CD8-positive, alpha-beta memory T cell (primary cell): ENCODE measurements at places on chromosomes 3 and 15.

- no peaks in the 10 kb centered on the region for H3K36me3 ChIP-seq
- no peak for DNase-seq
- H3K27me3 ChIP-seq: no peaks in the 10 kb centered on the region
- H3K4me1 ChIP-seq: no peaks in the 10 kb centered on the region
These were observed 287.7 kb downstream of the ZNF385D start for GRCh38 chr3:21463319-21463718.

GRCh38 chr3:46713898-46714552 lies 3.6 kb downstream of the PRSS50 start:
- H3K36me3 ChIP-seq: no peaks in the 10 kb centered on the region
- H3K4me3 ChIP-seq: no peak overlapping the region
- no peak overlapping the region for H3K27ac ChIP-seq
- H3K27me3 ChIP-seq: no peaks in the 10 kb centered on the region
- DNase-seq: no peak

DNA sequence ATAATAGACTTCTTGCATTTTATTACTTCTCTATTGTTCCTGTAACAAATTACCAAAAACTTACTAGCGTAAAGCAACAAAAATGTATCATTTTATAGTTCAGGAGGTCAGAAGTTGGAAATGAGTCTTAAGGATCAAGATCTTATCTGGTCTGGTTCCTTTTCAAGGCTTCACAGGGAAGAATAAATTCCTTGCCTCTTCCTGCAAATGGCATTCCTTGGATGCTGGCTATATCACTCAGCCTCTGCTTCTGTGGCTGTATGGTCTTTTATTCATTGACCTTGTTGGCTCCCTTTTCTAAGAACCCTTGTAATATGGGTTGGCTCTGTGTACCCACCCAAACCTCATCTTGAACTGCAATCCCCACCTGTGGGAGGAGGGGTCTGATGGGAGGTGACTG lies 478.4 kb upstream of the THBS1 start:
- H3K27ac ChIP-seq: no peak overlapping the region
- no peaks in the 10 kb centered on the region for H3K4me1 ChIP-seq
- peaks cover 4% of the 10 kb centered on the region for H3K27me3 ChIP-seq
- H3K4me3 ChIP-seq: no peak overlapping the region
- no peaks in the 10 kb centered on the region for H3K36me3 ChIP-seq

DNA sequence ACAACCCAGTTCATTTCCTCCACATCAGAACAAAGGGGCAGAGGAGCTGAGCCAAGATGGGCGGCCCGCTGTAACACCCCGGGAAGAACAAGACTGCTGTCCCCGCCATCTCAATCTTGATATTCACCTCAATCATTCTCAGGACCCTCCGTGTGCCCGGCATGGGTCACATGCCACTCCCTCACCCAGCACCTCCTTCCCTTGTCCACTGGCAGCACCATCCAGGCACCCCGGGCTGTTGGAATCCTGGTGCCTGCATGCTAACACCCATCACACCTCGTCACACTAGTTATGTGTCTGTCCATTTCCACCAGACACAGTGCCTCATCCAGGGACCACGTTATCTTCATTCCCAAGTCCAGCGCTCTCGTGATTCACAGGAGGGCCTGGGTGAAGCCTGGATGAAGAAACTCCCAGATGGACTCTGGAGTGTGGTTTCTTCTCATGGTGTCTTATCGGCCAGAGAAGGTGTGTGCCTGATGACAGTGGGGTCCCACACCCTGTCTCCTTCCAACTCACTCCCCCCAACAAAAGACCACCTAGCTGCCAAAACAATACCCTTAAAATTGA lies 16.7 kb downstream of the MEGF11 start:
- no peak overlapping the region for H3K27ac ChIP-seq
- no peaks in the 10 kb centered on the region for H3K4me1 ChIP-seq

DNA sequence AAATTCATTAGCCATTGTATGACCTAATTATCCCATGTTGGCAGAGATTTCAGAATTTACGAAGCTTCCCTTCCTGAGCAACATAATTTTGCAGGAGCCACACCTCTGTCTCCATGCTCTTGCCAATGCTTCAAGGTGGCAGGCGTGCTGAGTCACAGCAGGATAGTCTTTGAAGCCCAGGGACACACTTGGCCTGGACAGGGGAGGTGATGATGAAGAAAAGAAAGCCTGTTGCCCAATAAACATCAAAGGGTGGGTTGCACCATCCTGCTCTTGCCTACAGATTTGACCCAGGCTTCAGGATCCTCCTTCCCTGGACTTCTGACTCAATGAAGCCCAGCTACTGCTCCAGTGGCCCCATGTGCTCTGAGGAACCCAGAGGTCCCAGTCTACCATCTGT lies 117.1 kb downstream of the MINAR1 start:
- no peak overlapping the region for H3K4me3 ChIP-seq
- no peak overlapping the region for H3K27ac ChIP-seq
- peaks cover 3% of the 10 kb centered on the region for H3K27me3 ChIP-seq
- no peaks in the 10 kb centered on the region for H3K36me3 ChIP-seq
- H3K4me1 ChIP-seq: no peaks in the 10 kb centered on the region
- no peak for DNase-seq

DNA sequence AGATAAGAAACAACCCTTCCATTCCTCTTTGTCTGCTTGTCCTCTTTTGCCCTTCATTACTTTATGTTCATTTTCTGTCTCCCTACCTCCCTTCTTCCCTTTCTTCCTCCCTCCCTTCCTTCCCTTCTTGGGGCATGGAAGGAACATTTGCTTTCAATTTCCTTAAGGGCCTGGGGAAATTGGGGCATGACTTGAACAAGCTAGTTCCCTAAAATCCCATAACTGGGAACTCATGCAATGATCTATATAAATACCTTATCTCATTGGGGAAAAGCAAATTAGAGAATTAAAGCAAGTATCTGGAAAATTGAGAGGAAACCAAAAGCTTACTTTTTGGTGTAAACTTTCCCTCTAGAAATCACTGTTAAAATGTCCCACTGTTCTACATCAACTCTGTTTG lies 35.7 kb downstream of the BOC start:
- no peak for DNase-seq
- H3K27me3 ChIP-seq: peaks cover 10% of the 10 kb centered on the region
- no peak overlapping the region for H3K27ac ChIP-seq
- no peaks in the 10 kb centered on the region for H3K4me1 ChIP-seq

GRCh38 chr3:38276081-38276916 lies 5.8 kb upstream of the SLC22A14 start:
- H3K36me3 ChIP-seq: no peaks in the 10 kb centered on the region
- no peak overlapping the region for H3K27ac ChIP-seq
- DNase-seq: no peak
- no peaks in the 10 kb centered on the region for H3K27me3 ChIP-seq
- H3K4me1 ChIP-seq: no peaks in the 10 kb centered on the region

GRCh38 chr3:127226946-127227842 lies 34.3 kb downstream of the PRR23E start:
- H3K4me1 ChIP-seq: no peaks in the 10 kb centered on the region
- H3K36me3 ChIP-seq: no peaks in the 10 kb centered on the region
- no peak overlapping the region for H3K27ac ChIP-seq
- H3K27me3 ChIP-seq: peaks cover 3% of the 10 kb centered on the region
- DNase-seq: no peak

DNA sequence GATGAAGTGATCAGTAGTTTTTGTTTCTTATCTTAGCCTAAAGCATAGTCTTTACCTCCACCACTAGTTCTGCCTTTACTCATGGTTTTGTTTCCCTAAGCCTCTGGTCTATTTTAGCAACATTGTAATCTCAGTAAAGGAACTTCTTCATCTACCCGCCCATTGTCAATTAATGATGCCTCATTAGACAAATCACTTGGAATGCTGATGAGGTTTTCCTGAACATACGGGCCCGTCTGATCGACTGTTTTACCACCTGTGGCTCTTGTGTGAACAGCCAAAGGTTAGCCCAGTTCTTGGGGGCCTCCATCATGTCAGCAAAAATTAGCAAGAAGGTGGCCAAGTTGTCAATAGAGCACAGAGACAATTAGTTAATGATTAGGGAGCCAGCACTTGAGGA lies 470.1 kb upstream of the ARRDC4 start:
- H3K4me1 ChIP-seq: no peaks in the 10 kb centered on the region
- no peak overlapping the region for H3K27ac ChIP-seq

DNA sequence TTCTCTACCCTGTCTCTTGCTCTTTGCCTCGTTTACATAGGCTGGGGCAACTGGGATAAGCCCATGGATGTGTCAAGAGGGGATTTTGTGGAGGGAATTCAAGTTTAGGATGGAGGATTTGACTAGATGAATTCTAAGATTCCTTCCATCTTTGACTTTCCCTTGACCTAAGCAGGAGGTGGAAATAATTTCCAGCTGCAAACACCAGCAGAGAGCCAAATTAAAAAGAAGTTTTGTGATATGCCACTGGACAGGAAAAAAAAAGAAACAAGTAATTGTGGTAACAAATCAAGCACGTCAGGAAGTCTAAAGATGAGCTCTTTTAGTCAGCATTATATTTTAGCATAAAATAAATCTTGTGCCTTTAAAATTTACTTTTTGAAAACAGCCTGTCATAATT lies 49.8 kb downstream of the KCNMB2 start:
- H3K27me3 ChIP-seq: no peaks in the 10 kb centered on the region
- H3K4me1 ChIP-seq: no peaks in the 10 kb centered on the region
- H3K27ac ChIP-seq: no peak overlapping the region

GRCh38 chr3:188432802-188433520 lies 279.0 kb downstream of the LPP start:
- H3K4me3 ChIP-seq: no peak overlapping the region
- peaks cover 3% of the 10 kb centered on the region for H3K4me1 ChIP-seq
- no peaks in the 10 kb centered on the region for H3K27me3 ChIP-seq

DNA sequence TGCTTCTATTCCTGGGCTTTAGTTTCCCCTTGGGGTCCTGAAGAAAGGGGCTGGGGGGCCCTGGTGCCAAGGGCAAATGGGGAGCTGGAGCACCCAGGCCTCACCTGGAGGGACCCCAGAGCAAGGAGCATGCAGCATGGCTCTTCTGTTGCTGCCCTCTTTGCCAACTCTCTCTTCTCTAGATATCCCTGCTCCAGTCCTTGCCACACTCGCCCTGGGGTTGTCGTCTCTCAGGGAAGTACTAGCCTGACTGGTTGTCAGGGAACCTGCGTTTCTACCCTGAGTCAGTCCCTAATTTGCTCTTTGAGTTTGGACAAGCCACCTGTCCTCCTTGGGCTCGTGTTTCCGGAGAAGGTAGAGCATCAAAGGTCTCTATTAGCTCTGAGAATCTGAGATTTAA lies 63.7 kb upstream of the UBE2Q2 start:
- no peak overlapping the region for H3K4me3 ChIP-seq
- H3K27me3 ChIP-seq: no peaks in the 10 kb centered on the region
- H3K4me1 ChIP-seq: no peaks in the 10 kb centered on the region
- H3K27ac ChIP-seq: no peak overlapping the region
- H3K36me3 ChIP-seq: no peaks in the 10 kb centered on the region
- DNase-seq: no peak

DNA sequence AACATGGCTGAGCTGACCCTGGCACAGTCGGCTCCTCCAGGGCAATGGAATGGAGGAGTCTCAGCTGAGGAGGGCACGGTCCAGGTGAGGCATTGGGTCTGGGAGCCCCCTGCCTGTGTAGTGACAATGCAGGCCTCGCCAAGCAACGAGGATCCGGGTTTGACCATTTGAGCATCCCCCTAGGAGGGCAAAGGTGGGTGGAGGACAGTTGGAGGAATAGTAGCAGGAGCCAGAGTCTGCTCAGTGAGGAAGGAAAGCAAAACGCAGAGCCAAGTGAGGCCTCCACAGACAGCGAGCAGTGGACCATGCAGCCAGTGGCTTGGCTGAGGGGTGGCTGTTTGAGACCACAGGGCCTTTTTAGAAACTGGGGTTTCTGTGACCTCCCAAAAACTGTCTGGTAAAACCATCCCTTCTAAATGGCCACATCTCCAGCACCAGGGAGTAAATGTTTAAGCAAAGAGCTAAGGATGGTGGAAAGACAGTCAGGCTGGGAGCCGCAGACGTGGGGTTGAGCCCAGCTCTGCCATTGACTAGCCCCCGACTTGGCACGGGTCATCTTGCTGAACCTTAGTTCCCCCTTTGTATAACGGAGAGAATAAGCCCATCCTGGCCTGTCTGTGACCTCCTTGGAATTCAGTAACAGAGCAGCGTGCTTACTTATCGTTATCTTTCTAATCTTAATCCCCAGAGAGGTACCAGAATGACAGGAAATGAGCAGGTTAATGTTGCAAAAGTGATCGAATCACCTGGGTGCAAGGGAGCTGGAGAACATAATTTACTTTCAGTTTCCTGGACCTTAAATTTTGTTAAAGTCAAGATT lies 46.8 kb downstream of the CMTM6 start:
- H3K4me3 ChIP-seq: no peak overlapping the region
- peaks cover 7% of the 10 kb centered on the region for H3K36me3 ChIP-seq
- no peaks in the 10 kb centered on the region for H3K27me3 ChIP-seq

DNA sequence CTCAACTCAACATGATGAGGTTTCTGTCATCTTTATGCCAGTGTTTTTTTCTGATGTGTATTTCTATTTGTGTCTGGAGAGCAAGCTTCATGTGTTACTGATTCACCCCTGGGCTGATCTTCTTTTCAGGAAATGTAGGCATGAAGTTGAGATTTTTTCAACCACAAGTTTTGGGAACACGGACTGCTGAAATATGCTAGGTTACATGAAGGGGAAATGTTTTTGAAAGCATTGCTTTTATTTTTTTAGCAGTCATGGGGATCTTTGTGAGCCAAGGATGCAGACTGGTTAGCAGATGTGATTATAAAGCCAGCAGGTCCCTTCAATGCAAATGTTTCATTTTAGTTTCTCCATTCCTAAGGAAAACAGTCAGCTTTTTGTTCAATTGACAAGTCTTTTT lies 219.3 kb upstream of the COL8A1 start:
- no peaks in the 10 kb centered on the region for H3K36me3 ChIP-seq
- H3K4me3 ChIP-seq: no peak overlapping the region
- DNase-seq: no peak

DNA sequence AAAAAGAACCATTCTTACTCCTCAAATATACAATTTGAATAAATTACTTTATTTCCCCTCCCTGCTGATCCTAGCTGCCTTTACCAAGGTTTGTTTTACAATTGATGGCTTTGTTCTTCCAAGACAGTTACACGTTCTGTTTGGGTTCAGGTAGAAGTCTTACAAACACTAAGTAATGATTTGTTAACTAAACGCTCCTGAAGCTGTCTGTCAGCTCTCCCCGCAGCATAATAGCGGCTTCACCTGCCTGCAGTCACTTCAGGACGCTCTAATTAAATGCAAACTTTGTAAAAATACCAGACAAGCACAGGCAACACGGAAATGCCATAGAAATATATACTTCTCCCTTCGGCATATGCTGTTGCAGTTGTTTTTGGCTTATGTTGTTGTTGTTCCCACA lies 176.4 kb upstream of the MDFIC2 start:
- no peaks in the 10 kb centered on the region for H3K4me1 ChIP-seq
- H3K27me3 ChIP-seq: no peaks in the 10 kb centered on the region
- H3K36me3 ChIP-seq: no peaks in the 10 kb centered on the region
- H3K27ac ChIP-seq: no peak overlapping the region
- no peak for DNase-seq

GRCh38 chr3:189967254-189967865 lies 153.3 kb downstream of the P3H2 start:
- DNase-seq: no peak
- no peak overlapping the region for H3K27ac ChIP-seq
- no peak overlapping the region for H3K4me3 ChIP-seq
- no peaks in the 10 kb centered on the region for H3K4me1 ChIP-seq
- no peaks in the 10 kb centered on the region for H3K36me3 ChIP-seq

- H3K27ac ChIP-seq: no peak overlapping the region
- H3K36me3 ChIP-seq: no peaks in the 10 kb centered on the region
- no peaks in the 10 kb centered on the region for H3K27me3 ChIP-seq
These were observed 307.8 kb upstream of the ARRDC4 start for GRCh38 chr15:97652700-97653167.

GRCh38 chr15:59221511-59222505 lies 15.2 kb downstream of the LDHAL6B start:
- no peak overlapping the region for H3K4me3 ChIP-seq
- no peak for DNase-seq
- H3K27ac ChIP-seq: no peak overlapping the region
- no peaks in the 10 kb centered on the region for H3K4me1 ChIP-seq
- H3K27me3 ChIP-seq: no peaks in the 10 kb centered on the region
